Fibroblast of lung (primary cell): ENCODE measurements at places on chromosomes 16 and 17.
A peak's percentile ranks its signal among the peaks of the same experiment; 100 is the strongest.

DNA sequence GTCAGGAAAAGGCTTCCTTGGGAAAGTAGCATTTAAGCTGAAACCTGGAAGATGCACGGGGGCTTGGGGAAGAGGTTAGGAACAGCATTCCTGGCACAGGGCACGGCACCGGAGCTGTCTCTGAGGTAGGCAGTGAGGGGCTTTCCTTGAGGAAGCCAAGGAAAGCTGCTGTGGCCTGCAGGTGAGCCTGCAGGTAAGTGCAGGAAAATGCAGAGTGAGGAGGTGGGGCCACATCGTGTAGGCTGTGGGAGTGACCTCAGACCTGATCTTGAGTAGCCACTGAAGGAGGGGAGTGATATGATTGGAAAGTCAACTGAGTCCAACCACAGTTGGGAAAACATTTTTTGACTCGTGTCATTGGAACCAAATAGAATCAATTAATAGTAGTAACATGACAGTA lies 79.5 kb downstream of the CDK5R1 start:
- H3K27ac ChIP-seq: no peak overlapping the region
- no peak overlapping the region for H3K4me3 ChIP-seq
- H3K27me3 ChIP-seq: no peaks in the 10 kb centered on the region
- peaks cover 2% of the 10 kb centered on the region for H3K4me1 ChIP-seq
- no peak for DNase-seq

GRCh38 chr17:4862720-4863119 lies 29.6 kb downstream of the MINK1 start:
- no peaks in the 10 kb centered on the region for H3K36me3 ChIP-seq
- no peak for DNase-seq

DNA sequence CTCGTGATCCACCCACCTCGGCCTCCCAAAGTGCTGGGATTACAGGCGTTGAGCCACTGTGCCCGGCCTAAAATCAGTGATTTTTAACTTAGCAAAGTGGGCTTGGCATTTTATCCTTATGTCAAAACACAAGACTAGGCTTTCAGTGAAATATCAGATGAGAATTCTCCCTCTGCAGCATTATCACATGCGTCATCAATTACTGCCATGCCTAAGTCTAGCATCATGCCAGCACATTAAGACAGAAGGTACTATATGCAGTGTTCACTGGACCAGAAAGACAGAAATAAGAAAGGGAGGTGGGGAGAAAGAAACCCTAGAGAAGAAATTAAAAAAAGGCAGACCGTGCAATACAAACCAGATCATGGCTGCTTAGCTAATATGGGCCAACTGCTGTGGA lies 29.8 kb downstream of the GPATCH8 start:
- H3K27me3 ChIP-seq: no peaks in the 10 kb centered on the region
- no peaks in the 10 kb centered on the region for H3K4me1 ChIP-seq
- H3K36me3 ChIP-seq: no peaks in the 10 kb centered on the region
- no peak overlapping the region for H3K27ac ChIP-seq
- H3K4me3 ChIP-seq: no peak overlapping the region

DNA sequence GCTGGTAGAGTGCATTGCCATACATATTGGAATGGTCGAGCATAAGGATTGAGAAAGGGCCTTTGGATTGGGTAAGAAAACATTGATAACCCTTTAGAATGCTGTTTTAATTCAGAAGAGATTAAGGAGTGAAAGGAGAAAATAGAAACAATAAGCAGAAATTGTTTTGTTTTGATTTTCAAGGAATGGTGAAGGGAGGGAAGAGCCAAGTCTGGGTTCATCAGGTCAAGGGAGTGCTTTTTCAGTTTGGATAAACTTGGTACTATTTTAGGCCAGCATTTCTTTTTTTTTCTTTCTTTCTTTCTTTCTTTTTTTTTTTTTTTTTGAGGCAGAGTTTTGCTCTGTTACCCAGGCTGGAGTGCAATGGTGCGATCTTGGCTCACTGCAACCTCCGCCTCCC lies 50.3 kb downstream of the SNTB2 start:
- H3K4me1 ChIP-seq: no peaks in the 10 kb centered on the region
- H3K36me3 ChIP-seq: no peaks in the 10 kb centered on the region
- H3K27ac ChIP-seq: no peak overlapping the region
- H3K27me3 ChIP-seq: no peaks in the 10 kb centered on the region
- no peak for DNase-seq
- H3K4me3 ChIP-seq: no peak overlapping the region

- no peak for DNase-seq
- H3K4me3 ChIP-seq: no peak overlapping the region
- H3K27me3 ChIP-seq: no peaks in the 10 kb centered on the region
- peaks cover 3% of the 10 kb centered on the region for H3K4me1 ChIP-seq
- H3K27ac ChIP-seq: no peak overlapping the region
These were observed 26.4 kb downstream of the LDAF1 start for GRCh38 chr16:21184834-21185233.

DNA sequence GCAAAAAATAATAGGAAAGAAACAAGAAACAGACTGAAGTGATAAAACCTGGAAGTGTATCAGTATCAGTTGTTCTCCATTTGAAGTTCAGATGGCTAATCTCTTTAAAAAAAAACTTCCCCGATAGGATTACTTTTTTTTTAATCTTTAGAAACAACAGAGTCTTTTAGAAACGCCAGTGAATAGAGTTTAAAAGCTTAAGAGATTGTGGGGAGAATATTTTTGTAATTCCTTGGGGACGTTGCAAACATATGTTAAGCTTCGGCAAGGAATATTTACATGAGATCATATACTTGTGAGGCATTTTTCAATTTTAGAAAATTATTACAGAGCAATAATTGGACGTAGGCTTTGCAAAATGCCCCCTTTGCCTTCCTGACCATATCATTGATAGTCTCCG lies 13.2 kb downstream of the MAF start:
- H3K27ac ChIP-seq: no peak overlapping the region
- no peak overlapping the region for H3K4me3 ChIP-seq
- no peaks in the 10 kb centered on the region for H3K4me1 ChIP-seq
- no peak for DNase-seq
- H3K27me3 ChIP-seq: no peaks in the 10 kb centered on the region
- H3K36me3 ChIP-seq: no peaks in the 10 kb centered on the region

- H3K27me3 ChIP-seq: no peaks in the 10 kb centered on the region
- no peak overlapping the region for H3K4me3 ChIP-seq
- peak; percentile 33 for DNase-seq
These were observed 34.1 kb downstream of the MAP2K6 start for GRCh38 chr17:69448431-69449102.

- H3K27me3 ChIP-seq: no peaks in the 10 kb centered on the region
- peaks cover 10% of the 10 kb centered on the region for H3K36me3 ChIP-seq
- H3K4me1 ChIP-seq: no peaks in the 10 kb centered on the region
These were observed 11.4 kb downstream of the GGA3 start for GRCh38 chr17:75250009-75250471.

GRCh38 chr17:6642592-6642991 lies 1.7 kb downstream of the TXNDC17 start:
- H3K27me3 ChIP-seq: no peaks in the 10 kb centered on the region
- H3K4me3 ChIP-seq: no peak overlapping the region
- peaks cover 8% of the 10 kb centered on the region for H3K36me3 ChIP-seq
- H3K4me1 ChIP-seq: peaks cover 9% of the 10 kb centered on the region
- no peak for DNase-seq
- peak overlapping the region; percentile 10 for H3K27ac ChIP-seq

DNA sequence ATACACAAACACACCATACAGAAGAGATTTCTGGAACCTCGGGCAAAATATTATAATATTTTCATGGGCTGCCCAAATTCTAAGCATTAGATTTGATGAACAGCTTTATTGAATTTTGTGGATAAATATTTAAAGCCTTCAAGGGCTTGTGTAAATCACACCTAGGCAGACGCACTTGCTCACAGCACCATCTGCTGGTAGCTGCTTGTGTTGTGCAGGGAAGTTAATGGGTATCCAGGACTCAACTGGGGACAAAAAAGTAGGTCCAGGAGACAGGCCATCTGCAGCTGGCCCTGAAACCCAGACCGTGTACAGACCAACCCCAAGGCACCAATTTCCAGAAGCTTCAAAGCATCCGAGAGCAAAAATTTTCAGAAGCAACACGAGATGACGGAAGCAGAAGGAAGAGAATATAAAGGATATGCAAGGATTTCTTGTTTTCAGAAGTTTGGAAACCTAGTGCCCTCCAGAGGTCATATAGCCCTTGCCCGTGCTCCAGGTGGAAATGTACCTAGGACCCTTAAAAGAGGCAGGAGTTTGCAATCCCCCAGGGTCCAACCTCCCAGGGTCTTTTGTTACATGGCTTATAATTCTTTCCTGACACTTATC lies 140.0 kb downstream of the CHD9NB start:
- H3K27ac ChIP-seq: no peak overlapping the region
- H3K4me3 ChIP-seq: no peak overlapping the region

DNA sequence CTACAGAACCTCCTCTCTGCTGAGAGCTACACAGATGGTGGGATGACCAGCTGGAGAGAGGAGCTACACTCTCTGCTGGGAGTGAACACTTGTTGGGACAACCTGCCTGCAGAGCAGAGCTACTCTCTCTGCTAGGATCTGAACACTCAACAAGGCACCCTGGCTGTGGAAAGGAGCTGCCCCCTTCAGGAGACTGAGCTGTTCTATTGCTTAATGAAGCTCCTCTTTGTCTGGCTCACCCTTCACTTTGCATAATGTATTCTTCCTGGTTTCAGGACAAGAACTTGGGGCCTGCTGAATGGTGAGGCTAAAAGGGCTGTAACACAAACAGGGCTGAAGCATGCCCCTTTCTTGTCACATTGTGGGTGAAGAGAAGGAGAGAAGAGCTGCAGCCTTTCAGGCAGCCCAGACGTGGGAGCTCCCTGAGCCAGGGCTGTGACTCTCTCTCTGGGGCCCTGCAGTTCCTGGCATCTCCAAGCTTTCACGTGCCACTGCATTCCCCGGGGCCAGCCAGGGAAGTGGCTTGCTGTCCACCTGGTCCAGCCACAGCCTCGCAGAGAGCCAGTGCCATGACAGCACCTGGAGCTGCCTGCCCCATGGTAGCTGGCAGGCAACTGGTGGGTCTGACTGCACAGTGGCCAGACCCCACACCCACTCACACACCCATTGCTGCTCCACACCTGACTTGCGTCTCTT lies 272.8 kb upstream of the KCNJ16 start:
- H3K36me3 ChIP-seq: no peaks in the 10 kb centered on the region
- no peak overlapping the region for H3K27ac ChIP-seq
- no peak for DNase-seq

GRCh38 chr17:69434164-69434579 lies 19.7 kb downstream of the MAP2K6 start:
- no peaks in the 10 kb centered on the region for H3K27me3 ChIP-seq
- DNase-seq: peak; percentile 81
- no peaks in the 10 kb centered on the region for H3K36me3 ChIP-seq
- H3K27ac ChIP-seq: no peak overlapping the region
- H3K4me3 ChIP-seq: no peak overlapping the region
- H3K4me1 ChIP-seq: no peaks in the 10 kb centered on the region

- H3K4me3 ChIP-seq: no peak overlapping the region
- H3K27ac ChIP-seq: no peak overlapping the region
- DNase-seq: no peak
- H3K27me3 ChIP-seq: peaks cover 5% of the 10 kb centered on the region
- no peaks in the 10 kb centered on the region for H3K36me3 ChIP-seq
These were observed 160.0 kb upstream of the TNRC6C start for GRCh38 chr17:77798481-77798880.

GRCh38 chr17:52995147-52995546 lies 827.6 kb upstream of the KIF2B start:
- H3K27ac ChIP-seq: no peak overlapping the region
- DNase-seq: no peak
- no peaks in the 10 kb centered on the region for H3K36me3 ChIP-seq
- H3K4me1 ChIP-seq: no peaks in the 10 kb centered on the region
- H3K27me3 ChIP-seq: no peaks in the 10 kb centered on the region

DNA sequence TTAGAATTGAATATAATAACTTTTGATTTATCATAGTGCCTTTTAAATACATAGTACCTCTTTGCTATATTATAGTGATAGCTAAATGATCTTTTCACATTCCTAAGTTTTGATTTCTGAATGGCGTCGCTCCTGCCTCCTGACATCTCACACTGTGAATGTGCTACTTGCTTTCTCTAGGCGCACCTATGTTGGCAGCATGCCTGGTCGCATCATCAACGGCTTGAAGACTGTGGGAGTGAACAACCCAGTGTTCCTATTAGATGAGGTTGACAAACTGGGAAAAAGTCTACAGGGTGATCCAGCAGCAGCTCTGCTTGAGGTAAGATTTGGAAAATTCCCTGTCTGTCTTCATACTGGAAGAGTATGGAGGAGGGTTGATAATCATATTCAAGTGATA lies 29.8 kb upstream of the ABCC11 start:
- H3K36me3 ChIP-seq: peaks cover 3% of the 10 kb centered on the region
- H3K27ac ChIP-seq: no peak overlapping the region
- no peak overlapping the region for H3K4me3 ChIP-seq
- H3K27me3 ChIP-seq: no peaks in the 10 kb centered on the region
- DNase-seq: no peak

- H3K27ac ChIP-seq: no peak overlapping the region
- DNase-seq: no peak
- no peaks in the 10 kb centered on the region for H3K27me3 ChIP-seq
- peaks cover 6% of the 10 kb centered on the region for H3K36me3 ChIP-seq
- no peaks in the 10 kb centered on the region for H3K4me1 ChIP-seq
These were observed 64.1 kb downstream of the MARF1 start for GRCh38 chr16:15578824-15579223.

DNA sequence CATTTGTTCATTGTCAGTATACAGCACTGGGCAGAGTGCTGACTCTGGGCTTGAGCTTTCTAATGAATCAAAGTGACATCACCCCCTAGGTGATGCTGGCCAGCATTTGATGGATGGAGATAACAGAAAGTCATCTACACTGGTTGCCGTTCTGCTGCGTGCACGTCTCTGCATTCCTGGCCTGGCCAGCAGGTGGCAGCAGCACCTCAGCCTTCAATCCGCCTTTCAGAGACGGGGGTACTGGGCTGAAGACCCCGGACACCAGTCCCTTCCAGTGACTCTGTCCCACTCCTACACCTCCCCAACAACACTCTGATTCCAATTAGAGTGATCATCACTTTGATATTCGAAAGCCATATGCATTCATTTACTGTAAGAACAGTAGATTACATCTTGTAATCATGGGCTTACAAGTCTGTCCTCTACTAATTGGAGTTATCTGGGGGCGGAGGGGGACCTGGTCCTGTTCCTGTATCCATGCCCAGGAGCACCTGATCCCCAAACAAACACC lies 6.0 kb downstream of the CPSF4L start:
- H3K4me3 ChIP-seq: no peak overlapping the region
- peak; percentile 27 for DNase-seq
- H3K36me3 ChIP-seq: no peaks in the 10 kb centered on the region
- no peaks in the 10 kb centered on the region for H3K4me1 ChIP-seq
- H3K27ac ChIP-seq: no peak overlapping the region

GRCh38 chr17:78888941-78889518 lies 14.0 kb downstream of the CEP295NL start:
- H3K4me3 ChIP-seq: no peak overlapping the region
- H3K4me1 ChIP-seq: peaks cover 29% of the 10 kb centered on the region
- no peaks in the 10 kb centered on the region for H3K27me3 ChIP-seq
- no peak overlapping the region for H3K27ac ChIP-seq
- peaks cover 25% of the 10 kb centered on the region for H3K36me3 ChIP-seq
- no peak for DNase-seq

GRCh38 chr16:4415538-4416199 lies 727 bp downstream of the CORO7 start:
- no peak for DNase-seq
- H3K27me3 ChIP-seq: no peaks in the 10 kb centered on the region
- H3K4me1 ChIP-seq: peaks cover 15% of the 10 kb centered on the region
- H3K4me3 ChIP-seq: peak overlapping the region; percentile 80
